Lower lobe of right lung (tissue), 2 donors: ENCODE measurements at places on chromosomes 1 and 21.

DNA sequence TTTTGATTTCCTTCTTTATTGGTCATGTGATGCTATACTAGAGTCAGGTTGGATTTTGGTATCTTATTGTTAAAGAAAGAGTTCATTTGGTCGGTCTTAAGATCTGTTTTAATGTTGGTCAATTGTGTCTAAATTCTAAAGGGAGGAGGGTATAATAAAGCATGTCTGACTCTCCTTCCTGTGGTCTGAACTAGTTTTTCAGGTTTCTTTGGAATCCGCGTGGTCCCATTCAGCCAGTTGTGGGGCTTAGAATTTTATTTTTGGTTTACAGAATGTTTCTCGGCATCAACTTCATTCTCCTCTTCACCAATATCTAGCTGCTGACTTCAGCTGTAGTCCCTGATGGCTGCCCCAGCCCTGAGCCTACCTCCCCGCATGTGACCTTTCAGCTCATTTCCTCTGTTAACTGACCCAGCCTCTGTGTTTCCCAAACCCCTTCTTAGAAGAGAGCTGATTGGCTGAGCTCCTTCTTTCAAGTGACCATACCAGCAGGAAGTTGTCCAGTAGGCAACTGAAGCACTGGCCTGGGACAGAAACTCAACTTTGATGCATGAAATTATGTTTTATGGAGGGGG lies 8.7 kb upstream of the MYOC start:
- DNase-seq, result no peak

DNA sequence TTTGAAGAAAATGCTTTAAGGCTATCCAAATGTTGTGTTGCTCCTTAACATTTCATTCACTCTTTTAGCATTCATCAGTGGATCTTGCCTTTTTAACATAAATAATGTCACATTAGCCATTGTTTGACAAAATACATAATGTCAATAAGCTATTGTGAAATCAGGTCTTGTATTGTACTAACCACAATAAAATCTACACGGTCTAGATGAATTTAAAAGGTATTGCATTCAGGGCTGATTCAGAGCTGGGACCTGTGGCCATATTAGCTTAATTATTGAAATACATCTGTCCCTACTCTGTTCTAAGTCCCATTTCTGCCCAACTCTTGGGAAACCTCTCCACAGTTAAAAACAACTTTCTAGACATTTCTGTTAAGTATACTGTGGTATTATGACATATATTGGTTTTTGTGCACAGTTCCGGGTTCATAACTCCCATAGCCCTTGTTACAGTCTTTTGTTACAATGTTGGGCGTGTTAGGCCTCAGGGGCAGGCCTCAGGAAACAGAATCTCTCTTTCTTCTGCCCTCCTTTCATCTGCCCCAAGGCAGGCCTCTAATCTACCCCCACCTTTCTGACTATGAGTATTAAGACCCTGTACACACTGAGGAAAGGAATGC lies 44.7 kb upstream of the CITED4 start:
- no peak for DNase-seq

- no peak for DNase-seq
Observed at GRCh38 chr1:165734906-165735305, 33.8 kb downstream of the TMCO1 start.

DNA sequence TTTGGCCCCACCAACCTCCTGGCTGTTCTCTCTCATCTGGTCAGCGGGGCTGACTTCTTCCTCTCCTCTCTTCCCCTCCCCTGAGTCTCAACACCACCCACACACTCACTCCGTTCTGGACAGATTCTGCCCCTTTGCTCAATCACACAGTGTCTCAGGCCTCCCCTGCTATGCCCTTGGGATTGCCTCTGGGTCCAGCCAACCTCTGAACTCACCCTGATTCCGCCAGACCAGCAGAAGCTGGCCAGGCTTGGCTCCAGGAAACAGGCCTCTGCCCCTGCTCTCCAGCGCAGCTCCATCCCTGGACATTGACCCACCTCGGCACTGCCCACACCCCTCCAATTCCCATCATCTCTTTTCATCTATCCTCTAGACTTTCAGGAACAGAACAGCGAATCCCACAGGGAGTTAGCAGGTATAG lies 22.1 kb downstream of the AHDC1 start:
- DNase-seq, result no peak
